ENCODE measurements at places on chromosomes 11 and 22.
A peak's percentile ranks its signal among the peaks of the same experiment; 100 is the strongest.

- no peak for DNase-seq
Measured at GRCh38 chr11:132185726-132186592, 815.5 kb downstream of the NTM start.

DNA sequence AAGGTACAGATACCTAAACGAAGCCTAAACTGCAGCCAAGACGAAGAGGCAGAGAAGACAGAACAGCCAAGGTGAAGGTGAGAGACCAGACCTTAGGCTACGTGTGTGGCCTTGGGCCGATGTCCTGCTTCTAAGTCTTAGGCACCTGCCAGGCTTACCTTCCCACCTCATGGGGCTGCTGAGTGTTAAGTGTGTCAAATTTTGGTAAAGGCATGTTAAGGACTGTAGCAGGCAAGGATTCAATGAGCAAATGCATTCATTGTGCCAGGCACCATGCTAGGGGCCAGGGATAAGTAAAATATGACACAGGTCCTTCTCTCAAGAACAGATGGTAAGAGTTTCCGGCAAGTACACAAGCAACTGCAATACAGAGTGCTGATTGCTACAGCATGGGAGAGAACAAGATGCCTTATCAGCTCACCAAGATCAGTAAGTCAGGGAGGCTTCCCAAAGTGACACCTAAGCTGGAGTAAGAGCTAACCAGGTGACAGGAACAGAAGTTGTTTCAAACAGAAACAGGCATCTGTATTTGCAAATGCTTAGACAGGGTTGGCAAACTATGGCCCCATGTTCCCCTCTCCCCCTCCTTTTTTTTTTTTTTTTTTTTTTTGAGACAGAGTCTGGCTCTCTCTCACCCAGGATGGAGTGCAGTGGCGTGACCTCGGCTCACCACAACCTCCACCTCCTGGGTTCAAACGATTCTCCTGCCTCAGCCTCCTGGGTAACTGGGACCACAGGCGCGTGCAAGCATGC, 46.7 kb downstream of the CLTCL1 start:
- no peak for DNase-seq

DNA sequence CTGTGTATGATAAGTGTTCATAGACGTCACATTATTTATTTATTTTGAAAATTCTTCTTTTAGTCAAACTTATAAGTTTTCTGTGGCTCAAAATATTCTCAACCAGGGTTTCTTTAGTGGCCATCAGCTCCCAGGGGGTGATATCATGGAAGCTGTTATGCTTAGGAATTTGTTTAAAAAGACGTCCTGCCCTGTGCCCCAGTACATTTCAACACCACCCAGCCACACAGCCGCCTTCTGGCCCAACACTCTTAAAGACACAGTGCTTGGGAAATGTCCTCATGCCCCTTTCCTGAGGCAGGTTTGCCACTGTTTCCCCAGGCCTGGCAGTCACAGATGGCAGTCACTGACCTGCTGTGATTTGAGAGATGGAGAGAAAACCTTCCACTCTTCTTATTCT, 19.9 kb downstream of the TSKU start:
- DNase-seq: no peak

GRCh38 chr11:88117281-88117858, 57.9 kb downstream of the RAB38 start:
- no peak for DNase-seq

DNA sequence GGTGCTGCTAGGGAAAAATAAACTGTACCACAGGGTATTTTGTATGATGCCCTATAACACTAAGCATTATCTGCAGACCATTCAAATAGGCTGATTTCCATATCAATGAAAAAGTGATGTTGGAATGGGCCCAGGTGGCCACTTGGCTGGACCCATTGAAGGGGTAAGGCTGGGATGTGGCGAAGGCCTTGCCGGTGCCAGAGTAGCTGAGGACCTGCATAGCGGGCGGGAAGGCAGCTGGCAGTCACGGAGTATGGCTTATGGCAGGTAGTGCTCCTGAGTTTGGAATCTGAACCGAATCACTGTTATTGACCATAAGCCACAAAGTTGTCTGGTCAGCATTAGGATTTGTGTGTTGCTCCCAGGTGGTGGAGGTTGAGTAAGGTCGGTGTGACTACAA, 131.0 kb downstream of the MICAL2 start:
- no peak for DNase-seq

GRCh38 chr11:123143476-123143875, 51.6 kb downstream of the CLMP start:
- no peak for DNase-seq

DNA sequence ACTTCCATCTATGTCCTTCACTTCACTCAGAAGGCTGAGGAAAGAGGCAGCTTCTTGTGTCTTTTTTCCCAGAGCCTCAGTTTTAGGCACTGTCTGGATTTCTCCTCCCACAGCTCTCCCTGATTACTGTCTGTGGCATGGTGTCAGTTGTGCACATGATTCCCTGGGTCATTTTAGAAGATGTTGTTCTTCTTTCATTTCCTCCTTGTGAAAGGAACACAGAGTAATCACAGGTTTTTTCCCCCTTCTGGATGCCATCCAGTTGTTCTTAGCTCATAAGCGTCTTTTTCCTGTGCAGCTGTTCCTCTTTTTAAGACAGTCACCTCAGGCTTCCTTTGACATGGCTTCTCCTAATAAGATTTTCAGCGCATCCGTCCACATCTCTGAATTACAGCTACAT, 212.2 kb downstream of the FAM181B start:
- DNase-seq: no peak

DNA sequence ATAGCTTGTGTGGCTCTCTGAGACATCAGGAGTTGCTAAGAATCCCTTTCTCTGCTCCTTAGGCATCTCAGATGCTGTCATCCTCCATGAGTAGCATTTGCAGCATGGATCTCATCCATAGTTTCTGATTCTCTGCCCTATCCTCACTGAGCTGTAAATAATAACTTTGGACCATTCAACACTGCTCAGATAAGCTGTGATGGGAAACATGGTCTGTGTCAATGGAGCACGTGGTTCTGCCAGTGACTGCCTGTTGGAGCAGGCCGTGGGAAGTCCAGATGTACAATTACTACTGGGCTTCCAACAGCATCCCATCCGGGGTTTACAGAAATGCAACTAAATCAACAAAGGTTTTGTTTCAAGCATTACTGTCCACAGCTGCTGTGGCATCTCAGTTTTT, 160.1 kb downstream of the OR4C45 start:
- DNase-seq: no peak

DNA sequence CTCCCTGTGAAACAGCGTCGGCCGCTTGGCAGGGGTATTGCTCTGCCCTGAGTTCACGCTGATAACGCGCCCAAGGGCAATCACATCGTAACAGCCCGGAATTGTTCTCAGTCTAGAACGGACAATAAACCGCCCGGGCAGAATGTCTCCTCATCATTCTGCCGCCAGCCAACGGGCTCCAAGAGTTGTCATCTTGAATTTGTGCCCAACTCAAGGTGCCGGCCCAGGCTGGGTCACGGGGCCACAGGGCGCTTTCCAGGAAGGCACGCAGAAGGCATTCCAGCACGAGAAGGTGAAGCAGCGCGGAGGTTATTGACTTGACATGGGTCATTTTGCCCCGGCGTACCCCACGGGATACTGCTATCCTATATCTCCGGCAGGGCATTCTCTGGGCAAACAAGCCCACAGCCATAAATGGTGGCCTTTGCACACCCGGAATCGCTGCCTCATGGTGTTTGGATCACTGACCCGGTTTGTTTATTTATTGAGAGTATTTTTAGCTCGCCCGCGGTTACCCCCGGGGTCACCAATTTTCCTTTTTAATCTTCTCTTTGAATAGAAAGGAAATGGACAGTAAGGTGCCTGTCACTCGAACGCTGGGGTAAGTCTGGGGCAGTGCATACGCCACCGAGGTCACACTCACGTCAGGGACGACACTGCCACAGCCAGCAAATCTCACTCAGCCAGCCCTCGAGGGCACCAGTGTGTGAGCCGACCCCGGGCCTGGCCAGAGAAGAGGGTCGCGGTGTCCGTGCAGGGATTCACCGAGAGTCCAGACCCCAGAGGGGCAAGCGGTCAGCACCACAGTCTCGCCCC, 72.4 kb upstream of the FGF3 start:
- no peak for DNase-seq

GRCh38 chr22:43571181-43571580, 159.4 kb downstream of the MPPED1 start:
- no peak for DNase-seq

DNA sequence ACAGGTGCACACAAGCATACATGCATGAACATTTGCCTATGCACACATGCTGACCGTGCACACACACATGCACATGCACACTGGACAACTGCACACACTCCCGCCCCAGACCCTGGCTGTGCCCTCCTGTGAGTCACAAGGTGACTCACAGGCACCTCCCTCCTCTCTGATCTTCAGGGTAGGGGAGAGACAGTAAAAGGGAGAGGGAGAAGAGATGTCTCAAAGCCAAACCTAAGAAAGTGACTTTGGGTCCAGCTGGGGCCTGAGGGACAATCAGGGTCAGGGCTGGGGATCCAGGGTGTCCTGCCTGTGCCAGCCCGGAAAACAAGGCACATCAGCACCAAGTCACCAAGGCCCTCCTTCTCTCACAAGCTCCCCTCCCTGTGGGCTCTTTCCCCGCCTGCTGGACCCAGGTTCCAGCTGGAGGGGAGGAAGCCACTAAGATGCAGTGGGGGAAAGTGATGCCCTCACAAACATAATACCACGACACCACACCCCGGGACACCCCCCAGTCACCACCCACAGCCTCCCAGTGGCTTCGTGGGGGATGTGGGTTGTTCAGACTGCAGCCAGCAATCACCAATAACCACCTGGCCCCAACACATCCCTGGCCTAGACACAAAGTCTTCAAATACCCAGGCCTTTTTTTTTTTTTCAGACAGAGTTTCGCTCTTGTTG, 39.3 kb downstream of the PDGFB start:
- DNase-seq: peak; percentile 14

DNA sequence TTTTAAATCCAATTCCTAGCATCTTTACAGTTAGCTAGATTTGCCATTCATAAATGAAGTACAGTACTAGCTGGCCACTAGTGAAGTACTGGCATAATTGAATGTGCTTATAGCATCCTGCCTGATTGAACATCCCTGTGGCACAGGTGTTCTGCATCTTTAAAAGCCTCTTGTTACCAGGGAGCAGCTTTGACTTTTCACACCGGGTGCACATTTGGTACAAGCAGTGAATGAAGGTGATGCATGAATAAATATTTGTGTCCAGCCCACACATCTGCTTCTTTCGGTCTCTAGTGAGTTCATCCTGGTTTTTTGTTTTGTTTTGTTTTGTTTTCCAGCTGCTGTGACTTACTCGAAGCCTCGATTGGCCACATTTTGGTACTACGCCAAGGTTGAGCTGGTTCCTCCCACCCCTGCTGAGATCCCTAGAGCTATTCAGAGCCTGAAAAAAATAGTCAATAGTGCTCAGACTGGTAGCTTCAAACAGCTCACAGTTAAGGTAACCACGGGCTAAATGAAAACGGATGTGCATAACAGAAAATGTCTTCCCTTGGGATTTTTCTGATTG, 5.3 kb downstream of the ATP5MG start:
- DNase-seq: no peak

GRCh38 chr11:1854132-1854948, 1.5 kb downstream of the LSP1 start:
- DNase-seq: no peak
